SIG-M5 (cell line): ENCODE measurements at places on chromosomes 4 and X.

GRCh38 chr4:101835121-101835904 is 44.8 kb downstream of the BANK1 start:
- no peak for DNase-seq

DNA sequence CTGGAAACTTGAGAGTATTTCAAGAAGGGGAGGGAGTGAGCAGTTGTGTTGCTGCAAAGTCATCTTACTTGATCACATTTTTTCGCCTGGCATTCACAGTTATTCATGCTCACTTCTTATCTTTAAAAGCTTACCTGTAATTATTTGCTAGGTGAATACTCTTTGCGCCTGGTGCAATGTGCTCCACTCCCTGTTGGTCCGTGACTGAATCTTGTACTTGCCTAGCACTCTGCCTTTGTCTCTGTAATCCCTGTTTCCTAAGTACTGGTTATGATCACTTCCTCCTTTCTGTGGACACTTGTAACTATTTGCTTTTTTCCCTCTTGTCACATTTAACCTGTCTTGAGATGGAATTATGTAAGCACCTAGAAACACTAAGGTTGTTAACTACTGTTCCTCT is 5.8 kb downstream of the BMP2K start:
- no peak for DNase-seq

DNA sequence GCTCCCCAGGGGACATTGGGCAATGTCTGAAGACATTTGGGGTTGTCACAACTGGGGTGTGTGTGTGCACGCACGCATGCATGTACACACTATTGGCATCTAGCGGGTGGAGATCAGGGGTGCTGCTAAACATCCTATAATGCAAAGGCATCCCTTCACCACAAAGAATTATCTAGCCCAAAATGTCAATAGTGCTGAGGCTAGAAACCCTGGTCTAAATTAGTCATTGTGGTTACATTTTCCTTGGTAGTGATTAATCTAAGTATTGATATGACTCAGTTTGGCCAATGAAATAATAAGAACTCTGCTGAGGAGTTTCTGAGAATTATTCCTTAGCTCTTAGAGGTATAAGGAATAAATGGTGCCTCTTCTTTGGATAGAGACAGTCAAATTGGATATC is 200.2 kb downstream of the CLCN4 start:
- DNase-seq = no peak

DNA sequence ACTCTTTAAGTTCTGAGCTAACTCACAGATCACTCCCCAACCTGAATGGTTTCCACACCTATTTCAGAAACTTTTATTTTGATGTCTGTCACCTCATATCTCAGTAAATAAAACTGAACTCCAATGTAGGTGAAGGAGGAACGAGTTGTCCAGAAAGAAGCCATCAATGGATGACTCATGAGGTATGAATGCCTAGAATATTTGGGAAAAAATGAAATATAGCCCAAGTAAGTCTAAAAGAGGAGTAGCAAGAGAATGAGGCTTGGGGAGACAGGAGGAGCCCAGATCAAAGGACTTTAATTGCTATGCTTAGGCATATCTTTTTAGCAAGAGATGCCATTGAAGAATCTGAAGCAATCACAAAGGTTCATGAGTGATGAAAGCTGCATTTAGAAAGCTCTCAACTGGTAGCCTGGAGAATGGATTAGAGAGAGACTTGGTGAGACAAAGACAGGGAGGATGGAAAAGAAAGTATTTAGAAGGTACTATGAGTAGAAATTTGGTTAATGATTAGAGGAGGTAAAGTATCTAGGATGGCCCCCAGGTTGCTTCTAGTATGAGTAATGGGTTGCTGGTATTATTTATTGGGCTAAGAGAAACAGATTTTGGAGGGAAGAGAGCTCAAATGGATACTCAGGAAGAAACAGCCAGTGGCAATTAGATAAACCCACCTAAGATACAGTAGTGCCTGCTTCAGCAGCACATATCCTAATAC is 39.4 kb downstream of the NOCT start:
- DNase-seq = no peak
